ENCODE measurements at places on chromosomes 2 and 18.

- DNase-seq: no peak
Observed at GRCh38 chr2:120001471-120001870, 11.4 kb upstream of the EPB41L5 start.

GRCh38 chr2:68717305-68717661 is 17.3 kb upstream of the ARHGAP25 start:
- DNase-seq: no peak

GRCh38 chr2:220120041-220120440 is 492.6 kb downstream of the SLC4A3 start:
- DNase-seq: no peak

DNA sequence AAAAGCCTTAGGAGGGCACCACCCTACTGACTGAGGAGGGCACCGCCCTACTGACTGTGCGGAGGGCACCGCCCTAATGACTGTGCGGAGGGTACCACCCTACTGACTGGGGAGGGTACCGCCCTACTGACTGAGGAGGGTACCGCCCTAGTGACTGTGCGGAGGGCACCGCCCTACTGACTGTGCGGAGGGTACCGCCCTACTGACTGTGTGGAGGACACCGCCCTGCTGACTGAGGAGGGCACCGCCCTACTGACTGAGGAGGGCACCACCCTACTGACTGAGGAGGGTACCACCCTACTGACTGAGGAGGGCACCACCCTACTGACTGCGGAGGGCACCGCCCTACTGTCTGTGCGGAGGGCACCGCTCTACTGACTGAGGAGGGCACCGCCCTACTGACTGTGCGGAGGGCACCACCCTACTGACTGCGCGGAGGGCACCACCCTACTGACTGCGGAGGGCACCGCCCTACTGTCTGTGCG is 150.2 kb upstream of the NFATC1 start:
- DNase-seq: no peak

- DNase-seq: peak; percentile 31
Observed at GRCh38 chr2:234491897-234492296, 5.0 kb downstream of the ARL4C start.

DNA sequence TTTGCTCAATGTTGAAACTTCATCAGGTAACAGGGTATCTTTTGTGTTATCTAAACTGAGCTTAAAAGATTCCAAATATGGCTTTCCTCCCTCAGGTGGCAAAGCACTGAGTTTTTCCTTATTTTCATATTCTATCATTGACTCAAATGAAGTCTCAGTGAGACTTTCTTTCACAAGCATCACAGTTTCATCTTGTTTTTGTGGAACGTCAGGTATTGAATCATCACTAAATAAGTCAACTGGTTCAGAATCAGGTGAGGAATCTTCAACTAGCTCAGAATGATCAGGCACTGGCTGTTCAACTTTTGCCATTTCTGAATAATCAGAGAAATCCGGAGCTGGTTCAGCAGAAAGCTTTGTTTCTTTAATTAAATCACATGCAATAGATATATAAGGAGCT is 24.6 kb downstream of the RTN4 start:
- no peak for DNase-seq

- no peak for DNase-seq
Observed at GRCh38 chr18:56196495-56197225, 441.7 kb downstream of the TXNL1 start.

GRCh38 chr2:136008205-136008865 is 22.9 kb upstream of the DARS1 start:
- DNase-seq: peak; percentile 98

DNA sequence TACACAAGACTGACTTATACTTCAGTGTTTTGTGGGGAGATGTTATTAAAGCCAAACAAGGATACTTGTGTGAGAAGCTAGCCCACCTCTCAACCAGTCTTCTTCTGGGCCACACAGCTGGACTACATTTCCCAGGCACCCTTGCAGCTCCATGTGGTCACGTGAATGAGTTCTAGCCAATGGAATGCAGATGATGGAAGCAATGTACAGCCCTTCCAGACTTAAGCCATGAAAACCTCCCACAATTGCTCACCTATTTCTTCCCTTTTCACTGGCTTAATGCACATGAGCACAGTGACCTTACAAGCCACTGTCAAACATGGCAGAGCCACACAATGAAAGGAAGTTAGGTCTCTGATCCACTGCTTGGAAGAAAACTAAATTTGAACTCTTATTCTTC is 20.4 kb upstream of the FEZ2 start:
- DNase-seq: peak; percentile 49

DNA sequence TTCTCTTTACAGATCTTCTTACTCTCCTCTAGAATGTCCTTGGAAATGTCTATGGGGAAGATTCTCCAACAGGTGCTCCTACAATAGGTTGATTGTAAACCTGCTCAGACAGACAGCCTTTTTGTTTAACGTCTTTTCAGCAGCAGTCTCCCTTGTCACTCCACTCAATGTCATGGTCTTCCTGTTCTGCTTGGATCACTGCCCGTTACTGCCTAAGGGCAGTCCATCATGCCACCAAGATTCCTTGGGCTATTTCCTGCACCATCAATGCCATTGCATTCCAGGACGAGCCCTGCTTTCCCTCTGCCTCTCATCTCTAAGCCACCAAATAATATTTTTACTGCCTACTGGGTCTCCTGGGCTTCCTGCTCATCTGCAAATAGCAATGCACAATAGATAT is 97.4 kb upstream of the GALNT5 start:
- no peak for DNase-seq

All from suppressor macrophage (primary cell).